Pancreas (tissue), 10 donors: ENCODE measurements at places on chromosomes 6 and 20.

GRCh38 chr6:113505084-113505699, 352.0 kb upstream of the MARCKS start:
- no peaks in the 10 kb centered on the region for H3K4me1 ChIP-seq
- no peaks in the 10 kb centered on the region for H3K36me3 ChIP-seq
- H3K4me3 ChIP-seq: no peak overlapping the region

DNA sequence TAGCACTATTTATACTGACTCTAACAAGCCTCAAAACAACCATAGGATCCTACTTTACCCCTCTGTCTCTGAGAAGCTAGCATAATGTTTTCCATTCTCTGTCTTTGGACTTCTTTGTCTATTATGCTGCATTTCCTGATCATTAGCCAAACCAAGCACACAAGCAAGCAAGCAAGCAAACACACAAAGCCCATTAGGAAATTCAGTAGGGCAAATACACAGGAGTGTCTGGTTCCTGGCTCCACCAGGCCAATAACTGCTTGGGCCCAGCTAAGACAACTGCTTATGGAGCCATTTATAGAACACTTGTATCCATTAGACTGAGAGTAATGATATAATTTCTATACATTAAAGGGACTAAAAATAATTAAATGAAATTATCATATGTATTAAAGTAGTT, 952.9 kb upstream of the EPHA7 start:
- no peak for DNase-seq
- H3K36me3 ChIP-seq: no peaks in the 10 kb centered on the region
- no peak overlapping the region for H3K27ac ChIP-seq
- no peaks in the 10 kb centered on the region for H3K27me3 ChIP-seq
- no peak overlapping the region for H3K4me3 ChIP-seq
- H3K4me1 ChIP-seq: no peaks in the 10 kb centered on the region

DNA sequence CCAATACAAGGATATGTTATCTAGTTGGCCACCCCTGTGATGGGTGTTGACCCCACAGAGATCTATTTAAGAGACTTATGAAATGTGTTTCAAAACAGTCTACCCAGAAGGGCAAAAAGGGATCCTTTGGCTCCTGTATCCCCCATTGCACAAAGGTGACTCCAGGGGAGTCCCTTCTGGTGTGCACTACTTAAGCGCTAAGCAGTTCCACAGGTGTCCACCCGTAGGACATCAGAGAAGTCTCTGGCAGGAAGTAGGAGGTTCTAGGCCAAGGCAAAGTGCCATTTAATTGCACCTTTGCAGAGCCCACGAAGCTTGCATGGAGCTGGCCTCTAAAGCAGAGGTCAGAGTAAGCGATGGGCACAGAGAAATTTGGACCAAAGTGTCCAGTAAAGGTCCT, 147.7 kb downstream of the MRPL14 start:
- no peaks in the 10 kb centered on the region for H3K36me3 ChIP-seq
- no peak overlapping the region for H3K27ac ChIP-seq
- H3K27me3 ChIP-seq: no peaks in the 10 kb centered on the region
- peaks cover 21% of the 10 kb centered on the region for H3K4me1 ChIP-seq
- no peak for DNase-seq

- no peak for DNase-seq
- H3K27me3 ChIP-seq: no peaks in the 10 kb centered on the region
- no peaks in the 10 kb centered on the region for H3K4me1 ChIP-seq
- no peak overlapping the region for H3K4me3 ChIP-seq
- H3K27ac ChIP-seq: no peak overlapping the region
- no peaks in the 10 kb centered on the region for H3K36me3 ChIP-seq
Measured at GRCh38 chr6:126232671-126233070, 107.2 kb upstream of the CENPW start.

DNA sequence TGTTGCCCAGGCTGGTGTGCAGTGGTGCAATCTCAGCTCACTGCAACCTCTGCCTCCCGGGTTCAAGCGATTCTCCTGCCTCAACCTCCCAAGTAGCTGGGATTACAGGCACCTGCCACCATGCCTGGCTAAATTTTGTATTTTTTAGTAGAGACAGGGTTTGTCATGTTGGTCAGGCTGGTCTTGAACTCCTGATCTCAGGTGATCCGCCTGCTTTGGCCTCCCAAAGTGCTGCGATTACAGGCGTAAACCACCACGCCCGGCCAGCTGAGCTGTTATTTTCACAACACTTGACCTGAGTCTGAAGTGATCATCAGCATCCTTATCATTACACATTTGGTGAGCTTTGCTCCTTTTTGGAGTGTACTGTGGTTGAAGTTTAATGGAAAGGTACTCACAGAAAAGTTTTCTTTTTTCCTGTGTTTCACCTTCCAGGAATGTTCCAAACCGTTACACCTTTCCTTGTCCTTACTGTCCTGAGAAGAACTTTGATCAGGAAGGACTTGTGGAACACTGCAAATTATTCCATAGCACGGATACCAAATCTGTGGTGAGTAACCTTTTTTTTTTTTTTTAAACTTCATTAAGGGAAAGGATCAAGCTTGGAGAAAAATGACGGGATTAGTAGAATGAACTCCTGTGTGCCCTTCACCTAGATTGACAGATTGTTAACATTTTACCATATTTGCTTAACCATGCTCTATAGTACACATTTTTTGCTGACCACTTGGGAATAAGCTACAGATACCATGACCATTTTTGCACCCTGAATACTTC, 9.7 kb downstream of the RNF114 start:
- H3K4me1 ChIP-seq: peaks cover 6% of the 10 kb centered on the region
- peaks cover 76% of the 10 kb centered on the region for H3K36me3 ChIP-seq
- H3K27me3 ChIP-seq: no peaks in the 10 kb centered on the region
- no peak overlapping the region for H3K4me3 ChIP-seq

DNA sequence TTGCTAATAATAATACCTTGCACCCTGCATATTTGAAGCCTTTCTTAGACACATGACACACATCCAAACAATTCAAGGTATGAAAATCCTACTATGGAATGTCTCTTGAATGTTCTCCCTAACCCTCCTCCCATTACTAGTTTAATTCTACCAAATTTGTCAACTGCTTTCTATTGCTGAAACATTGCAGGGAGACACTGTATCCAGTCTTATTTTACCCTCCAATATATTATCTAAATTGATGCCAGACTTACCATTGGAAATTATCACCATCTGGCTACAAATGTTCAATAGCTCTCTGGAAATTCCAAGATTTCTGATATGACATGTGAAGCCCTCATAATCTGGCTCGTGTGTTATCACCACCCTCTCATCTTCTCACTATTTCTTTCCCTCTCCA, 1027.3 kb upstream of the CITED2 start:
- H3K4me3 ChIP-seq: no peak overlapping the region
- no peak for DNase-seq
- H3K27ac ChIP-seq: no peak overlapping the region
- H3K36me3 ChIP-seq: no peaks in the 10 kb centered on the region
- no peaks in the 10 kb centered on the region for H3K4me1 ChIP-seq

GRCh38 chr20:63254232-63254605, at the start of gene NKAIN4:
Gene NKAIN4 (minus strand): TSS chr20:63254463. CDS start chr20:63254450, 13 bp downstream.
- no peaks in the 10 kb centered on the region for H3K4me1 ChIP-seq
- peaks cover 3% of the 10 kb centered on the region for H3K27me3 ChIP-seq

GRCh38 chr6:6368684-6369052, 48.2 kb upstream of the F13A1 start:
- H3K27ac ChIP-seq: no peak overlapping the region
- H3K27me3 ChIP-seq: no peaks in the 10 kb centered on the region
- no peaks in the 10 kb centered on the region for H3K4me1 ChIP-seq
- no peaks in the 10 kb centered on the region for H3K36me3 ChIP-seq
- H3K4me3 ChIP-seq: no peak overlapping the region

DNA sequence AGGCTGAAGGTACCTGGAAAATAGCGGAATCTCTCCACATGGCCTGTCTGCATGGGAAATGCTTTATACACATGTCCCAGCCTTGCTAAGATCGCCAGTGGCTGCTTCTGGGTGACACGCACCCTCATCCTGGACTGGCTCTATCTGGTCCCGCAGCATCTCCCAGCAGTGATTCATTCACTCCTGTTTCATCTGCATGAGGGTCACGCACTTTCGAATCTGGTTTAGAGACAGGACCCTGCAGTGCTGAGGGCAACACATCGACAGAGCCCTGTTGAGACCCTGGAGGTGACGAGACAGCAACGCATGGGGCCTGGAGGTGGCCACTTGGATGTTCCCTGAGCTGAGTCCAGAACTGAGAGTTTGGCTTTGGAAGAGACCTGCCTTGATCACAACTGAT, 136.5 kb downstream of the SMOC2 start:
- no peaks in the 10 kb centered on the region for H3K36me3 ChIP-seq
- no peaks in the 10 kb centered on the region for H3K4me1 ChIP-seq
- no peak for DNase-seq
- H3K27ac ChIP-seq: no peak overlapping the region
- no peak overlapping the region for H3K4me3 ChIP-seq
- no peaks in the 10 kb centered on the region for H3K27me3 ChIP-seq

- H3K4me1 ChIP-seq: no peaks in the 10 kb centered on the region
- no peak overlapping the region for H3K4me3 ChIP-seq
- DNase-seq: peak; percentile 22
- H3K27me3 ChIP-seq: no peaks in the 10 kb centered on the region
- H3K36me3 ChIP-seq: peaks cover 60% of the 10 kb centered on the region
- no peak overlapping the region for H3K27ac ChIP-seq
Measured at GRCh38 chr6:154403788-154404187, 47.2 kb upstream of the IPCEF1 start.

- no peak for DNase-seq
- no peak overlapping the region for H3K27ac ChIP-seq
- H3K4me3 ChIP-seq: no peak overlapping the region
- no peaks in the 10 kb centered on the region for H3K4me1 ChIP-seq
- H3K36me3 ChIP-seq: no peaks in the 10 kb centered on the region
Measured at GRCh38 chr20:38973107-38973506, 11.0 kb downstream of the DHX35 start.

- H3K4me3 ChIP-seq: no peak overlapping the region
- no peak for DNase-seq
- H3K4me1 ChIP-seq: no peaks in the 10 kb centered on the region
- no peak overlapping the region for H3K27ac ChIP-seq
Measured at GRCh38 chr6:51830666-51831065, 256.7 kb downstream of the PKHD1 start.

DNA sequence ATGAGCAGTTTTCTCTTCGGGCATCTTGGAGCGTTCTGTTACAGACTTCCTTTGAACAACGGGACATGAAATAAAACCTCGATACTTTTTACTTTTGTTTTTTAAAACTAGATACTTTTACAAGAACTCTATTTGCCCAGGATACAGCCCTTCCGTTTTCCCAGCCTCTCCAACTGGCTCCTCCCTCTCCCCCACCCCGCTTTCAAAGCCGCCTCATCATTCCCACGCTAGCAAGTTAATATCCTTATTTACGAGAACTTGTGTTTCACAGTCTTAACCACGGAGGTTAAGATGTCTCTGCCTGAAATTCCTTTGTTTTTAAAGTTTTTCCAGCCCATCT, 241 bp upstream of the CFAP206 start:
- peak overlapping the region; percentile 100 for H3K4me3 ChIP-seq
- H3K4me1 ChIP-seq: no peaks in the 10 kb centered on the region
- peak; percentile 51 for DNase-seq
- no peaks in the 10 kb centered on the region for H3K36me3 ChIP-seq

DNA sequence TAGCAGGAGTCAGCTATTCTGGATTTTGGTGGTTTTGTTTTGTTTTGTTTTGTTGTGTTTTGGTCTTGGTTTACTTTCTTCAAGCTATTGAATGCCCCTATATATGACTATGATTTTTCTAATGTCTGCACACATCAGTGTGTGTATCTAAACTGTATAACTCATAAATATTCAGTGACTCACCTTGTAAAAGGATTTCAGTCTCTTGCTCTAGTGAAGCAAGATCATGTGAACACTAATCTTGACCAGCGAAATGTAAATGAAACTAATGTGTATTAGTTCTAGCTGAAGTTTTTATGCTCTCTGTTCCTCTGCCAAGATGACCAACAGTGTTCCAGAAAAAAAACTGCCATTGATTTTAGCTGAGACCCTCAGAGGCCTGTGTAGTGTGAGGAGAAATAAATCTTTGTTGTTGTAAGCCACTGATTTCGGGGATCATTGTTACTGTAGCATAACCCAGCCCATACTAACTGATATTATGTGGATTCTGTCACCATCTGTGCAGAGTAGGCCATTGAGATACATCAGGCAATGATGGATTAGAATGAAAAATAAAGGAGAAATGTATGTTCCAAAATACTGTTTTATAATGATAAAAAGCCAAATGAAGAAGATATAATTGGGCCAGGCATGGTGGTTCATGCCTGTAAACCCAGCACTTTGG, 11.5 kb upstream of the BTBD9 start:
- H3K27me3 ChIP-seq: no peaks in the 10 kb centered on the region
- no peak overlapping the region for H3K4me3 ChIP-seq
- no peaks in the 10 kb centered on the region for H3K4me1 ChIP-seq
- H3K36me3 ChIP-seq: no peaks in the 10 kb centered on the region
- H3K27ac ChIP-seq: no peak overlapping the region

GRCh38 chr20:23257106-23257761, 93.4 kb upstream of the NXT1 start:
- H3K27ac ChIP-seq: no peak overlapping the region
- no peak for DNase-seq
- H3K27me3 ChIP-seq: no peaks in the 10 kb centered on the region
- no peaks in the 10 kb centered on the region for H3K4me1 ChIP-seq
- no peaks in the 10 kb centered on the region for H3K36me3 ChIP-seq

GRCh38 chr6:28336284-28337120, 554 bp upstream of the ZSCAN31 start:
- DNase-seq: peak; percentile 45
- H3K27ac ChIP-seq: peak overlapping the region; percentile 97
- H3K4me3 ChIP-seq: peak overlapping the region; percentile 45
- H3K36me3 ChIP-seq: no peaks in the 10 kb centered on the region

- no peak overlapping the region for H3K27ac ChIP-seq
- no peaks in the 10 kb centered on the region for H3K36me3 ChIP-seq
- no peak overlapping the region for H3K4me3 ChIP-seq
- no peaks in the 10 kb centered on the region for H3K27me3 ChIP-seq
Measured at GRCh38 chr6:164167873-164168405, 753.4 kb downstream of the QKI start.

- H3K4me1 ChIP-seq: peaks cover 6% of the 10 kb centered on the region
- H3K4me3 ChIP-seq: peak overlapping the region; percentile 89
- peak; percentile 70 for DNase-seq
- no peaks in the 10 kb centered on the region for H3K36me3 ChIP-seq
- H3K27ac ChIP-seq: peak overlapping the region; percentile 88
Measured at GRCh38 chr20:25623225-25623735, 534 bp downstream of the NANP start.

- H3K4me1 ChIP-seq: peaks cover 3% of the 10 kb centered on the region
- peaks cover 13% of the 10 kb centered on the region for H3K36me3 ChIP-seq
- H3K27me3 ChIP-seq: no peaks in the 10 kb centered on the region
- H3K27ac ChIP-seq: no peak overlapping the region
- H3K4me3 ChIP-seq: no peak overlapping the region
- peak; percentile 34 for DNase-seq
Measured at GRCh38 chr20:47258745-47259695, 97.5 kb downstream of the ZMYND8 start.

- no peak for DNase-seq
- H3K36me3 ChIP-seq: no peaks in the 10 kb centered on the region
- H3K27ac ChIP-seq: no peak overlapping the region
- H3K27me3 ChIP-seq: no peaks in the 10 kb centered on the region
- H3K4me1 ChIP-seq: no peaks in the 10 kb centered on the region
Measured at GRCh38 chr6:112348334-112348874, 1.3 kb downstream of the RFPL4B start.

- H3K27me3 ChIP-seq: no peaks in the 10 kb centered on the region
- no peak overlapping the region for H3K27ac ChIP-seq
- H3K4me1 ChIP-seq: no peaks in the 10 kb centered on the region
- no peak for DNase-seq
- no peaks in the 10 kb centered on the region for H3K36me3 ChIP-seq
- no peak overlapping the region for H3K4me3 ChIP-seq
Measured at GRCh38 chr20:48759631-48760245, 68.1 kb downstream of the PREX1 start.

- no peaks in the 10 kb centered on the region for H3K27me3 ChIP-seq
- no peaks in the 10 kb centered on the region for H3K36me3 ChIP-seq
- no peak overlapping the region for H3K27ac ChIP-seq
- no peak overlapping the region for H3K4me3 ChIP-seq
Measured at GRCh38 chr20:38937978-38938473, 11.8 kb downstream of the FAM83D start.
